ENCODE measurements at places on chromosomes 13 and 19.

- DNase-seq, result no peak
Measured at GRCh38 chr19:18737337-18737953, 53.7 kb downstream of the COMP start.

DNA sequence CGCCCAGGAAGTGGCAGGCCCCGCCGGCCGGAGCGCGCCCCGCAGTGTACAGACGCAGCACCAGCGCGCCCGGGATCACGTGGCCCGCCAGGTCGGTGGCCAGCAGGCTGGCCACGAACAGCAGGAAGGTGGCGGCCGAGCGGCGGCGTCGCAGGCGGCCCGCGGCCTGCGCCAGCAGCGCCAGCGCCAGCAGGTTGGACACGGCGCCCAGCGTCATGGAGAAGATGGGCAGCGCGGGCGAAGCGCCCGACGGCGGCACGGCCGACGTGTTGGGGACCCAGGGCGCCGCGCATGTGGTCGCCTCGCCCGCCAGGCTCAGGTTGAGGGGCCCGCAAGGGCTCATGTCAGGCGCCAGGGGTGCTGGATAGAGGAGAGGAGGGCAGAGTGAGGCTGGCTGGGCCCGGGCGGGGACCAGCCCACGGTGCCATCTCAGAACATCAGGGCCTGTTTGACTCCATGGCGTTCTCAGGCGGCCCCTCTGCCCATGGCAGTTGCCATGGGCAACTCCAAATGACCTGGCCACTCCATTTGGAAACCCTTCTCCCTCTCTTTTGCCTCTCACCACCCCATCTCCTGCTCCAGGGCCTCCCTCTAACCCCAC is 1.1 kb downstream of the PTGER1 start:
- no peak for DNase-seq

GRCh38 chr13:52936806-52937205 is 88.4 kb upstream of the PCDH8 start:
- no peak for DNase-seq

DNA sequence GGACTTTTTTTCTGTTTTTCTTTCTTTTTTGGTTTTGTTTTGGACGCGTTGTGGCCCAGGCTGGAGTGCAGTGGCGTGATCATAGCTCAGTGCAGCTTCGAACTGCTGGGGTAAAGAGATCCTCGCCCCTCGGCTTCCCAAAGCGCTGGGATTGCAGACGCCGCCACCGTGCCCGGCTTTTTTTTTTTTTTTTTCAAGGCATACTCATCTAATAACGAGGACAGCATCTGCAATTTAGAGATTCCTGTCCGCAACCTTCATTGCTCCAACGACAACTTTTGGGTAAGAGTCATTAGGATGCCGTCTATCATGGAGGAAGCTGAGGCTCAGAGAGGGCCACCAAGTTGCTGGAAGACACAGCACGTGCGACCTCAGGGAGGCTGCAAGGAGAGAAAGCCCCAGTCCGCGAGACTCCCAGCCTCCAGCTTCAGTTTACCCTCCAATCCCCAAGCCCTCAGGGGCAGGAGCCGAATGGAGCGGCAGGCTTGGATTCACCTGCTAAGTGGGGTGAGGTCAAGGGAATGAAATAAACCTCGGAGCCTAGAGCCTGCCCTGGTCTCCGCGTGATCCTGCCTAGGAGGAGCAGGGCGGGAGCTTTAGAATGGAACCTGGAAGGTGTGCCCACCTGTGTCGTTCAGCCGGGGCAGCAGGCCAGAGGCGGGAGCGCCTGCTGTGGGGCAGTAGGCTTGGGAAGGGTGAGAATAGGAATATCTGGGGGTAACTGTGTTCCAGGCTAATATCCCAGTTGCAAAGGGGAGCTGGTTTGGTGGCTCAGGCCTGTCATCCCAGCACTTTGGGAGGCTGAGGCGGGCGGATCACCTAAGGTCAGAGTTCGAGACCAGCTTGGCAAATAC is 676 bp upstream of the POLRMT start:
- DNase-seq, result no peak

GRCh38 chr13:109874484-109875454 is 88.4 kb upstream of the IRS2 start:
- no peak for DNase-seq

DNA sequence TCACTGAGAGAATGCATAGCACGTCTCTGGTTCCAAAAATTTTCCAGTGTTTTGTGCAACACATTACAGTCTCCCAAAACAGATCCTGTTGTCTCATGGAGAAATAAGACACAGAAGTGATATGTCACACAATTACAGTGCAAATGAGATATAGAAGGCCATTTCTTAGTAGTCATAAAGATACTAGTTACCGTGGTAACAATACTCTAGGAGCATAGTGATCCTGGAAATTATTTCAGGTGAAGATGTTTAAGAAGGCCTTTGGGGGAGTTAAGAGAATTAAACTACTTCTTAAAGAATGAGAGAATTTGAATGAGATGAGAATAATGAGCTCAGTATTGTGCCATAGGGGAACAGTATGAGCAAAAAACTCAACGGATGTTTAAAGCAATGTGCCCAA is 628.0 kb upstream of the MIR17HG start:
- DNase-seq, result no peak

- no peak for DNase-seq
Measured at GRCh38 chr19:31023038-31023437, 326.2 kb downstream of the TSHZ3 start.
